Fibroblast of skin of back (primary cell): ENCODE measurements at places on chromosomes 7 and 10.

DNA sequence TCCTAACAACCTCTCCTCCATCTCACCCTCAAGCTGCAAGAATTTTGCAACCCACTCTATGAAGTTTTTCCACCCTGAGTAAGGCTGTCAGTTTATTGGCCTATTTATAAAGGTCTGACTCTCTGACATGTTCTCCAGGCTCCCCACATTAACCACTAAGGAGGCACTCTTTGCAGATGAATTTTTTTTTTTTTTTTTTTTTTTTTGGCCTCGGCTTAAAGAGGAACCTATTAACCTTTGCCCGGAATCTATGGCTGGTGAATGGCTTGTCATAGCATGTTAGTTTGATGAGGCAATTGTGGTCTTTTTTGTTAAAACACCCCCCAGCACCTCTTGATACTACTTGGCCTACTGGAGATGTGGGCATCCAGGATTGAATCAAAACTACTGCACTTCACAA, 57.1 kb downstream of the TBXAS1 start:
- DNase-seq = no peak

DNA sequence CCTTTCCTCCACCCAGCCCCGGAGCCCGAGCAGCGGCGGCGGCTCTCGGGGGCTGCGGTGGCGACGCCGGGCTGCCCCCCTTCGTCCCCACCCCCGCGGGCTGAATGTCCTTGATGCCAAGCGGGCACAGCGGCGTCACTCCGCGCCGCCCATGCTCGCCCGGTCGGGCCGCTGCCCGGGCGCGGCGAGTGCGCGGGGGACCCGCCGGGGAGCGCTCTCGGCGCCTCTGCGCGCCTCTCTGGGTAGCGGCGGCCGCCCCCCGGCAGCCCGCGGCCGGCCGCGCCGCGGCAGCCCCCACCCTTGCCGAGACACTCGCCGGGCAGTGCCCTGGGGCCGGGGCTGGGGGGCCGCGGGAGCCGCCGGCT, 433 bp upstream of the PLXNA4 start:
- no peak for DNase-seq

- DNase-seq = no peak
These were observed 32.3 kb upstream of the IL6 start for GRCh38 chr7:22694597-22695207.

- DNase-seq = no peak
These were observed 116.5 kb upstream of the TNS3 start for GRCh38 chr7:47698386-47698785.

DNA sequence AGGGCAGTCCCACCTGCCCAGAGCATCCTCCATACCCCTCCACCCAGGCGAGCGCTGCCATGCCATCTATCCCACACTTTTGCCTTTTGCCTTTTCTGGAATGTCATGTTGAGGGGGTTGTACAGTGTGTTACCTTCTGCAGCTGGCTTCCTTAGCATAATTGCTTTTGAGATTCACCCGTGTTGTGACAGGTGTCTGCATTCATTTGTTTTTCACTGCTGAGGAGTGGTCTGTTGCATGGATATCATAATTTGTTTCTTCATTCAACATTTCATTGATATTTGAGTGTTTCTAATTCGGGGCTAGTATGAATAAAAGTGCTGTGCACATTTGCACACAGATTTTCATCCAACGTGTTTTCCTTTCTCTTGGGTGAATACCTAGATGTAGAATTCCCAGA, 353.9 kb downstream of the PAXIP1 start:
- DNase-seq = no peak

- DNase-seq = no peak
These were observed 164.6 kb upstream of the GRM3 start for GRCh38 chr7:86479144-86479543.

DNA sequence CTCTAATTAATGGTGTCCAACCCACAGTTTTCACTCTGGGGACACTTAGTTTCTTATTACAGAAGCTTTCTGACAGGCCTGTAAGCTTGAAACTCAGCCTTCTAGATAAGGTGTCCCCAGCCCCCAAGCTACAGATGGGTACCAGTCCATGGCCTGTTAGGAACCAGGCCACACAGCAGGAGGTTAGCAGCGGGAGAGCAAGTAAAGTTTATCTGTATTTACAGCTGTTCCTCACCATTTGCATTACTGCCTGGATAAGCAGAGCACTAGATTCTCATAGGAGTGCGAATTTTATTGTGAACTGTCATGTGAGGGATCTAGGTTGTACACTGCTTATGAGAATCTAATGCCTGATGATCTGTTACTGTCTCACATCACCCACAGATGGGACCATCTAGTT, 93.7 kb downstream of the TMEM26 start:
- DNase-seq = no peak

GRCh38 chr7:128408709-128409595, 830 bp downstream of the IMPDH1 start:
- no peak for DNase-seq
